Dermis blood vessel endothelial cell (primary cell): ENCODE measurements at places on chromosomes 1 and 21. TPM values are rescaled to one million over a fixed set of nuclear protein-coding genes. Genes with fewer than 3 reads are reported as not detected.

The OR2L2 gene
- total RNA-seq = under 0.01 TPM in 1 of 2 replicates, not detected in the other

The S100A6 gene
- total RNA-seq = 239 and 342 TPM in 2 replicates

The CKS1B gene
- total RNA-seq = 49.0 and 89.3 TPM in 2 replicates

The ZBTB8B gene
- total RNA-seq = under 0.01 TPM in 2 replicates

The SAMD11 gene
- 0.19 and 0.68 TPM in 2 replicates for total RNA-seq

The TNFSF18 gene
- 17.9 and 38.3 TPM in 2 replicates for total RNA-seq

The RHD gene
- 0.09 and 0.34 TPM in 2 replicates for total RNA-seq

The PGLYRP3 gene
- not detected in 2 replicates for total RNA-seq

The IGFN1 gene
- total RNA-seq = under 0.01 and 0.05 TPM in 2 replicates

The LRRC53 gene
- not detected in 2 replicates for total RNA-seq

The FGR gene
- 0.74 and 1.2 TPM in 2 replicates for total RNA-seq

The G0S2 gene
- 0.33 and 1.0 TPM in 2 replicates for total RNA-seq

The UBE2Q1 gene
- total RNA-seq = 41.7 and 58.8 TPM in 2 replicates

The CR2 gene
- not detected in 2 replicates for total RNA-seq

The TMEM240 gene
- total RNA-seq = 1.7 and 2.6 TPM in 2 replicates

The RUNX3 gene
- not detected in 2 replicates for total RNA-seq

The CHI3L1 gene
- total RNA-seq = 0.17 TPM in 1 of 2 replicates, not detected in the other

The CD1E gene
- not detected in 2 replicates for total RNA-seq

The CD164L2 gene
- not detected in 2 replicates for total RNA-seq

The SAMD13 gene
- 1.0 and 1.5 TPM in 2 replicates for total RNA-seq

The PRR9 gene
- total RNA-seq = not detected in 2 replicates
